Upper lobe of left lung (tissue), 6 donors: ENCODE measurements at places on chromosomes 1 and 21. TPM values are rescaled to one million over a fixed set of nuclear protein-coding genes. Genes with fewer than 3 reads are reported as not detected.
A peak's percentile ranks its signal among the peaks of the same experiment; 100 is the strongest.

- peak; percentile 12 for DNase-seq
- no peaks in the 10 kb centered on the region for H3K36me3 ChIP-seq
- H3K4me1 ChIP-seq = peaks cover 10% of the 10 kb centered on the region
These were observed 41.0 kb downstream of the CRYAA start for GRCh38 chr21:43209575-43210453.

DNA sequence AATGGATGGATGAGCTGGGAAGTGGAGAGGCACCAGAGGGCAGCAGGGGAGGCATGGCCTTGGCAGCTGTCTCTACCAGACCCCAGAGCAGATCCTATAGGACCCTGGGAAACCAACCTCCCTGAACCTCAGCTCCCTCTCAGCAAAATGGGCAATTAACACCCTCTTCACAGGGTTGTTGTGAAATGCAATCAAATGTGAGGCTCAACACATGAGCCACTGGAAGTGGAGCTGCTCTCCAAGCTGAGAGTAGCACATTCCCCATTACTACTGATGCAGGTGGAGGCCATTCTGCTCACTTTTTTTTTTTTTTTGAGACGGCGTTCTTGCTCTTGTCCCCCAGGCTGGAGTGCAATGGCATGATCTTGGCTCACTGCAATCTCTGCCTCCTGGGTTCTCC, 6.5 kb upstream of the SYNC start:
- DNase-seq = no peak
- no peak overlapping the region for H3K4me3 ChIP-seq
- H3K36me3 ChIP-seq = no peaks in the 10 kb centered on the region
- peaks cover 10% of the 10 kb centered on the region for H3K4me1 ChIP-seq

GRCh38 chr21:38766987-38767722, 38.6 kb upstream of the ETS2 start:
- peaks cover 5% of the 10 kb centered on the region for H3K4me1 ChIP-seq
- peak overlapping the region; percentile 30 for H3K27ac ChIP-seq

- no peak for DNase-seq
- H3K27me3 ChIP-seq = no peaks in the 10 kb centered on the region
- no peak overlapping the region for H3K27ac ChIP-seq
- no peaks in the 10 kb centered on the region for H3K4me1 ChIP-seq
- H3K4me3 ChIP-seq = no peak overlapping the region
These were observed 22.7 kb downstream of the PIGM start for GRCh38 chr1:160009081-160009480.

GRCh38 chr1:168470901-168471431, 72.8 kb downstream of the XCL2 start:
- no peak overlapping the region for H3K27ac ChIP-seq
- H3K4me1 ChIP-seq = peaks cover 22% of the 10 kb centered on the region
- no peaks in the 10 kb centered on the region for H3K27me3 ChIP-seq
- no peak overlapping the region for H3K4me3 ChIP-seq
- no peak for DNase-seq
- H3K36me3 ChIP-seq = no peaks in the 10 kb centered on the region

- DNase-seq = no peak
- no peak overlapping the region for H3K4me3 ChIP-seq
- H3K27ac ChIP-seq = no peak overlapping the region
- H3K27me3 ChIP-seq = no peaks in the 10 kb centered on the region
These were observed 8.9 kb downstream of the KCNAB2 start for GRCh38 chr1:6054596-6054995.

The NAXE gene
- 81.1 TPM for total RNA-seq

The RCSD1 gene
- 10.7 TPM for total RNA-seq

The HCRTR1 gene
- not detected for total RNA-seq

The SIM2 gene
- total RNA-seq = not detected

The SNRPE gene
- 28.5 TPM for total RNA-seq

The SLC22A15 gene
- 12.5 TPM for total RNA-seq
